DMS79 treated with DMSO at 0.1 percent for 48 hours (cell line): ENCODE measurements at places on chromosomes 13 and 19.

- no peak for DNase-seq
Measured at GRCh38 chr19:824885-825284, 2.8 kb upstream of the AZU1 start.

- peak; percentile 32 for DNase-seq
Measured at GRCh38 chr19:5308451-5309437, 31.9 kb downstream of the PTPRS start.

DNA sequence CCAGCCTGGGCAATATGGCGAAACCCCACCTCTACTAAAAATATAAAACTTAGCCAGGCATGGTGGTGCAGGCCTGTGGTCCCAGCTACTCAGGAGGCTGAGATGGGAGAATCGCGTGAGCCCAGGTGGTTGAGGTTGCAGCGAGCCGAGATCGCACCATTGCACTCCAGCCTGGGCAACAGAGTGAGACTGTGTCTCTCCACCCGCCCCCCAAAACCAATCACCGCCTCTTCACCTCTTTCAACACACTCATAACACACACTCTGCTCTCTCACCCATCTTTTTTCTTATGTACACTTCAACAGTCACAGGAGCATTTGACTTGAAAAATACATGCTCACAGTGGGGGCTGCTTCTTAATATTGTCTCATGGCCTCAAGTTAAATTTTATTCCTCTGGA is 76.8 kb downstream of the ESD start:
- no peak for DNase-seq

- no peak for DNase-seq
Measured at GRCh38 chr13:36981156-36981743, 17.9 kb downstream of the ALG5 start.

GRCh38 chr19:53792721-53793433 is 31.2 kb downstream of the NLRP12 start:
- DNase-seq, result peak; percentile 54

GRCh38 chr13:81577601-81578195 is 1236.8 kb upstream of the SPRY2 start:
- DNase-seq, result no peak

DNA sequence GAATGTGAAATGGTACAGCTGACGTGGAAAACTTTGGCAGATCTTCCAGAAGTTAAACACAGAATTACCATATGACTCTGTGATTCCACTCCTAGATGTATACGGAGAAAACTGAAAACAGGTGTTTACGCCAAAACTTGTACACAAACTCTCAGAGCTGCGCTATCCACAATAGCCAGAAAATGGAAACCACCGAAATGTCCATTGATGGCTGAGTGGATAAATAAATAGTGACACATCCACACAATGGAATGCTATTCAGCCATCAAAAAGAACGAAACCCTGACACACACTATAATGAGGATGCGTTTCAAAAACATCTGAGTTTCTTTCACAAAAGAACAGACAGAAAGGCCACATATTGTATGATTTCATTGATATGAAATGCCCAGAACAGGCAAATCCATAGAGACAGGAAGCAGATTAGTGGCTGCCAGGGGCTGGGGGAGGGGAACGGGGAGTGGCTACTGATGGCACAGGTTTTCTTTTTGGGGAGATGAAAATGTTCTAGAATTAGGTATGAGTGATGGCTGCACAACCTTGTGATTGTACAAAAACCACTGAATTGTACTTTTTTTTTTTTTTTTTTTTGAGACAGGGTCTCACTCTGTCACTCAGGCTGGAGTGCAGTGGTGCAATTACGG is 33.0 kb downstream of the IL12RB1 start:
- DNase-seq, result no peak

DNA sequence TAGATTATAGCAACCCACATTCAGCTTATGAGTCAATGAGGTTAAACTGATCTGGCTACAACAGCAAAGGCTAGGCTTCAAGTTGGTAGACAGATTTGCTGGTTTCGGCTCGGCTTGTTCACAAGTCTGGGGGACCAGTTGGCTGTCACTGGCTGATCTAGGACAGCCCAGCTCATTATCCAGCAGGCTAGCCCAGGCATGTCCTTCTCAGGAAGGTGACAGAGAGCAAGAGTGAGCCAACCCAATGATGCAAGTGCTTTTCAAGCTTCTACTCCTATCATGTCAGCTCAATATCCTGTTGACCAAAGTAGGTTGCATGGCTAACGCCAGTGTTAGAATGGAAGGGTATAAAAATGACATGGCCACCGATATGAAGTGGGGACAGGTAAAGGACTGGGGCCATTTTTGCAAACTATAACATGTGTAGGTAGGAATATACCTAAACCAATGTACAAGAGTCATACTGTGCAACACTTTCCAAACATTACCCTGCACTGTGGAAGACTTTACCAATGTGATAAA is 220.9 kb upstream of the SOX21 start:
- no peak for DNase-seq

DNA sequence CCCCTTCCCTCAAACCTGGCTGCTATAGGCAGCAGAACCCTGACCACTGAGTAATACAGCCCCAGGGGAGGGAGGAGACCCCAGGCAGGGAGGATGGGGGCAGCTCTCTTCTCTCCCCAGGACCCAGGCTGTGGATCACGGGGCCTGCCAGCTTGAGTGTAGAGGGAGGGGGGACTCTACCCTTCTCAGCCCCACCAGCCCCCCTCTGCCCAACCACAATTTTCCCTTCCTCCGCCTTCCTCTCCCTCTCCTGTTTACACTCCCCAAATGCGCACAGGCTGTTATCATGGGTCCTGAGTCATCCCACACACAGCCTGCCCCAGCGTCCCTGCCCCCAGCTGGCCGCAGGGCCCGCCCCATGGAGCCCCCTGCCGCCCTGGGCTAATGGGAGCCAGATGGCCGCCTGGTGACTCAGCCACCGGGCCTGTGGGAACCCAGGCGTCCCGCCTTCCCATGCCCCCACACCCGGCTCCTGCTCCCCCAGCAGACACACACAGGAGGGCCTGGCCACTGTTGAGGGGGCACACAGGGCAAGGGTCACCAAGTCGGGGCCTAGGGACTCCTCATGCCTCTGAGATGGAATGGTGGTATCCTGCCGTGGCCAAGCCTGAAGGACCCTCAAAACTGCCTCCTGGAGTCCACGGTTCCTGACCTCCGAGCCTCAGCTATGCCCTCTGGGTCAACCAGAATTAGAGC is 13.6 kb downstream of the CCDC97 start:
- no peak for DNase-seq

DNA sequence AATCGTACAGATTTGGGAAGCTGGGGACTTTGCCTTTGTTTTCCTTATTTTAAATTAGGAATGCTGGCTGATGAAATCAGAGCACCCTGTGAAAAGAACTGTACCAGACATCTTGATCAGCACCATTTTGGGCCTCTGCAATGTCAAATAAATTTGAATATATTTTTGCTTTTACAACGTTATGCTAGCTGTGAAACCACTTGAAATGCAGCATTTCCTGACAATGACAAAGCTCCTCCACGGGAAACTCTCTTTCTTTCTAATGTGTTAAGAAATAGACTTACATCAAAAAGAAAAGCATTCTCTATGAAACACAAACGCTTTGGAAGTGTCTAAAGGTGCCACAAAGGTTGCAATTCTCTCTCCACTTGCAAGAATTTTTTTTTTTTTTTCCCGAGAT is 47.1 kb upstream of the MAP3K10 start:
- DNase-seq, result no peak

DNA sequence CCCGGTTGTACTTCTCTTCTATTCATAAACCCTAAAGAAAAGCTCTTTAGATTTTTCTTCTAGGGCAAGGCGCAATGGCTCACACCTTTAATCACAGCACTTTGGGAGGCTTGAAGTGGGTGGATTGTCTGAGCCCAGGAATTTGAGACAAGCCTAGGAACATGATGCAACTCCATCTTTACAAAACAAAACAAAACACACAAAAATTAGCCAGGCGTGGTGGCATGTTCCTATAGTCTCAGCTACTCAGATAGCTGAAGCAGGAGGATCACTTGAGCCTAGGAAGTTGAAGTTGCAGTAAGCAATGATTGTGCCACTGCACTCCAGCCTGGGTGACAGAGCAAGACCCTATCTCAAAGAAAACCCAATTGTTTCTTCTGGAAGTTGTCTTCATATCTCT is 240.3 kb downstream of the SHISA2 start:
- no peak for DNase-seq
